ENCODE measurements at places on chromosomes 6 and 20. TPM values are rescaled to one million over a fixed set of nuclear protein-coding genes. Genes with fewer than 3 reads are reported as not detected.
A peak's percentile ranks its signal among the peaks of the same experiment; 100 is the strongest.

The NFATC2 gene
- 160 TPM for total RNA-seq

The JAG1 gene
- 8.1 TPM for total RNA-seq

The MUC21 gene
- not detected for total RNA-seq

The STX7 gene
- total RNA-seq = 49.9 TPM

The DEFB121 gene
- not detected for total RNA-seq

The TFAP2B gene
- total RNA-seq = not detected

The SLC18B1 gene
- total RNA-seq = 3.6 TPM

The TSPO2 gene
- total RNA-seq = not detected

The SPEF1 gene
- total RNA-seq = not detected

The GJA1 gene
- not detected for total RNA-seq

DNA sequence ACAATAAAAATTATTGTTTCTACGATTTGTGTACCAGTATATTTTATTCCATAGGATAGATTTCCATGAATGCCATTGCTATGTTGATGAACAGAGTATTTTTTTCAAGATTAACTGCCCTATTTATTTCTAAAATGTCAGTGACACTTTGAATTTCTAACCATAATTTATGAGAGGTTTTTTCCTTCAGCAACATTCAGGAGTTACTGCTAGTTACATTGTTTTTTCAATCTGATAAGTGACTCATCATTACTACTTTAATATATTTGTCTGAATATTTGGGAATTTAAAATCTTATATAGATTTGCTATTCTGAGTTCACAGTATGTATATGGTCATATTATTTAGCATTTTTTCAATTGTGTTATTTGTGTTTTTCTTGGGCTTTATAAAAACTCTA, 6.0 kb upstream of the OR2B6 start:
- no peaks in the 10 kb centered on the region for H3K36me3 ChIP-seq
- no peak overlapping the region for H3K27ac ChIP-seq
- no peak for DNase-seq
- H3K27me3 ChIP-seq = peaks cover 15% of the 10 kb centered on the region
- no peak overlapping the region for H3K4me3 ChIP-seq

DNA sequence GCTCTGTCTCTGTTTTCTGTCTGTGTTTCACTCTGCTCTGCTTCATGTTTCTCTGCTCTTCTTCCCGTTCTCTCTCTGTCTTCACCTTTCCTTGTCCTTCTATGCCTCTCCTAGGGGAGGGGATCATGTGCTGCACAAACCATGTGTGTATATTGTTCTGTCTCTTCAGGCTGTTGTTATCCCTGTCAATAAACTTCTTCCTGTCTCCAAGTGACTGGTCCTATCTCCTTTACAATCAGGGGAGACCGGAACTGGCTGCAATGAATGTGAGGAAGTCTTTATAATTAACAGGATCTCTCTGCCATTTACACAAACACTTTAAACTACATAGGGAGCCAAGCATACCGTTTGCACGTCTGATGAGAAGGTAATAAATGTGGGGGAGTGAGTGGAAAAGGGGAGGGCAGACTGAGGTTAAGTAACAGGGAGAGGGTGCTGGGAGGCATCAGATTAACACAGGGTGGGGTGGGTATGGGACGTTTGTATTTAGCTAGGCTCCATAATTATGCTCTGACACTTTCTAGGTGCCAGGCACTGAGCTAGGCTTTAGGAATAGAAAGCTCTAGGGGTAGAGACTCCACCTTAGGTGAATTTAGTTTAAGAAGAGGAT, 626.1 kb downstream of the DHX35 start:
- H3K4me3 ChIP-seq = no peak overlapping the region
- no peaks in the 10 kb centered on the region for H3K36me3 ChIP-seq
- H3K27me3 ChIP-seq = no peaks in the 10 kb centered on the region
- H3K27ac ChIP-seq = no peak overlapping the region
- no peaks in the 10 kb centered on the region for H3K4me1 ChIP-seq

DNA sequence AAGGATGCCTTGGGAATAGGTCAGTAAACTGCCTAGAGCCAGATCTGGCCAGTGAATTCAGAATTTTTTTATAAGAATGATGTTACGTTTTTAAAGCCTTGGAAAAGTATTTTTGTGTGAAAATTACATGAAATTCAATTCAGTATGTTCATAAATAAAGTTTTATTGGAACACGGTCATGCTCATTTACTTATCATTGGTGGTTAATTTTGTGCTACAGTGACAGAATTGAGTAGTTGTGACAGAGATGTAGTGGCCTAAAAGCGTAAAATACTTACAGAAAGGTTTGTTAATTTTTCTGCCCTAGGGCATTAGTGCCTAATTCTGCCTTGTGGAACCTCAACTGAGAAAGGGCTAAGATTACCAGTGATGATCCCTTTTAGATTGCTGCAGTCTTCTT, 28.2 kb downstream of the ZFAND3 start:
- H3K4me1 ChIP-seq = peaks cover 30% of the 10 kb centered on the region
- no peak overlapping the region for H3K27ac ChIP-seq
- H3K27me3 ChIP-seq = no peaks in the 10 kb centered on the region
- no peak for DNase-seq
- H3K4me3 ChIP-seq = no peak overlapping the region

DNA sequence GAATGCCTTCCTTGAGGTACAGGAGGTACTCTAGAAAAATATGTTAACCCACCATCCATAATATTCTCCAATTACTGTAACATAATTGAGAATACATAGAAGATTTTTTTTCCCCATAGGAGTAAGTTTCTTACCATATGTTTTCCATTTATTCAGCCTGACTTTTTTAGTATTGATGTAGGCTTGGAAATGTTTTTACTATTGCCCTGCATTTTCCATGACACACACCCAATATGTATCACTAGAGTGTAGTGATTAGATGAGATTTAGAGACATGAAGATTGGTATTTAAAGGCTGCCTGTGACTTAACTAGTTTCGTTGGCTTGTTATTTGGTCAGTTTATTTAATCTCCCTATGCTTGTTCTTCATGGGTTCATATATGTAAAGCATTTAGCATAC, 39.5 kb downstream of the KCNQ5 start:
- H3K4me1 ChIP-seq = no peaks in the 10 kb centered on the region
- H3K27me3 ChIP-seq = no peaks in the 10 kb centered on the region
- H3K36me3 ChIP-seq = no peaks in the 10 kb centered on the region
- no peak for DNase-seq
- no peak overlapping the region for H3K4me3 ChIP-seq

DNA sequence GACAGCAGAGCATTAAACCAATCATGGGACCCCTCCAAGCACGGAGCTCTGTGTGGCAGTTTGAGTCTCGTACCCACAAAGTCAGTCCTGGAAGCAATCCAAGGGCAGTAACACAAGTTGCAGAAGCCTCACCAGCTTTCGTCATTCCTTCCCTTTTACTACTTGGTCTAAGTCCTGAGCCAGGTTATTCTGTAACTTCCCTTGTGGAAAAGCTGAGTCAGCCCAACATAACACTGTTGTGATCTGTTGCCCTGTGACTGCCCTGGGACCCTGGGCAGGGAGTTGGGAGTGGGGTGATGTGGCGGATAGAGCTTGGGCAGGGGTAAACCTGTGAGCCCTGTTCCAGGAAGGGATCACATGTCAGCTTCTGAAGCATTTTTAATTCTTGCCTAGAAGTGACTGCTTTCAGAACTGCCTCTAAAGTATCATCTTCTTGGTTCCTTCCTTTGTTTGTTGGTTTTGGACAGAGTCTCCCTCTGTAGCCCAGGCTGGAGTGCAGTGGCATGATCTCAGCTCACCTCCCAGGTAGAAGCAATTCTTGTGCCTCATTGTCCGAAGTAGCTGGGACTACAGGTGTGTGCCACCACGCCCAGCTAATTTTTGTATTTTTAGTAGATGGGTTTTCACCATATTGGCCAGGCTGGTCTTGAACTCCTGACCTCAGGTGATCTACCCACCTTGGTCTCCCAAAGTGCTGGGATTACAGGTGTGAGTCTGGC, 183.7 kb upstream of the JAG1 start:
- no peaks in the 10 kb centered on the region for H3K4me1 ChIP-seq
- no peaks in the 10 kb centered on the region for H3K27me3 ChIP-seq
- H3K4me3 ChIP-seq = no peak overlapping the region
- no peak overlapping the region for H3K27ac ChIP-seq
- no peak for DNase-seq

DNA sequence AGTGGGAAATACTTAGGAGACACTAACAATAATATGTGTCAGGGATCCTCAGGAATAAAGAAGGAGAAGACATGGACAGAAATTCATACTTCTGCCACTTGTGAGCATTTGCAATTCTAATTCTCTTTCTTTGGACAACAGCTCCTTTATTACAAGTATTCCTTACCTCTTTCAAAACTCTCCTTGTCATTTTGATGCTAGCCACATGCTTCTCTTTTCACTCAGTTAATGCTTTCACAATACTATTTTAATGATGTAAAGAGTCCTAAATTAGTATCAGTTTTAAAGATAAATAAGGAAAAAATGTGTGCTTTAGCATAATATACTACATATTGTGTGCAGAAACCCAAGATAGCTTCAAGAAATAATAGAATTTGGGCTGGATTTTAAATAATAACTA, 62.5 kb downstream of the AHI1 start:
- H3K4me3 ChIP-seq = no peak overlapping the region
- H3K27me3 ChIP-seq = no peaks in the 10 kb centered on the region
- no peak for DNase-seq
- peaks cover under 1% of the 10 kb centered on the region for H3K4me1 ChIP-seq
- H3K36me3 ChIP-seq = no peaks in the 10 kb centered on the region

GRCh38 chr6:36114798-36115408, 15.4 kb upstream of the MAPK13 start:
- H3K4me3 ChIP-seq = no peak overlapping the region
- peak overlapping the region; percentile 88 for H3K27ac ChIP-seq
- H3K27me3 ChIP-seq = no peaks in the 10 kb centered on the region
- H3K36me3 ChIP-seq = peaks cover 14% of the 10 kb centered on the region
- peaks cover 62% of the 10 kb centered on the region for H3K4me1 ChIP-seq

- H3K27ac ChIP-seq = no peak overlapping the region
- no peaks in the 10 kb centered on the region for H3K27me3 ChIP-seq
- no peaks in the 10 kb centered on the region for H3K36me3 ChIP-seq
- no peak for DNase-seq
Observed at GRCh38 chr6:169425628-169426370, 172.2 kb upstream of the THBS2 start.

- H3K27ac ChIP-seq = no peak overlapping the region
- DNase-seq = no peak
- peaks cover 15% of the 10 kb centered on the region for H3K4me1 ChIP-seq
- H3K4me3 ChIP-seq = no peak overlapping the region
- no peaks in the 10 kb centered on the region for H3K36me3 ChIP-seq
- no peaks in the 10 kb centered on the region for H3K27me3 ChIP-seq
Observed at GRCh38 chr6:30747902-30748769, 3.8 kb upstream of the IER3 start.

DNA sequence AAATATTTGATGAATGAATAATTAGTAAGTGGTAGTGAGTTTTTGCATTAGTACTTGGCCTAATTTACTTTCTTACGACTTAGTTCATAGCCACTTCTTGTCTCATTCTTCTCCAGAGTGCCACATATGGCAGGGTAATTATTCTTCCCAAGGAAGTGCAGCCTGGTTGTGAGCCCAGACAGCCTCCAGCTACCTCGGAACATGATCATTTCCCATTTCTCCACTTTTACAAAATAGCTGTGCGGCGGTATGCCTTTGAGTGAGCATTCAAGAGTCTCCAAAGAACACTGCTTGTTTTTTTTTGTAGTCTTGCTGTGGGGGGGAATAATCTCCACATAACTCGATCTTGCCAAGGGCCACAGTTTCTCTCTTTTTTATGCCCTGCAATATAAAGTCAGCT, 765.0 kb downstream of the HDGFL1 start:
- H3K36me3 ChIP-seq = no peaks in the 10 kb centered on the region
- no peaks in the 10 kb centered on the region for H3K4me1 ChIP-seq
- no peaks in the 10 kb centered on the region for H3K27me3 ChIP-seq
- H3K27ac ChIP-seq = no peak overlapping the region
- no peak overlapping the region for H3K4me3 ChIP-seq
- no peak for DNase-seq

- DNase-seq = no peak
- no peak overlapping the region for H3K27ac ChIP-seq
- H3K4me1 ChIP-seq = no peaks in the 10 kb centered on the region
- no peaks in the 10 kb centered on the region for H3K36me3 ChIP-seq
Observed at GRCh38 chr6:138240476-138241245, 22.4 kb upstream of the PBOV1 start.

DNA sequence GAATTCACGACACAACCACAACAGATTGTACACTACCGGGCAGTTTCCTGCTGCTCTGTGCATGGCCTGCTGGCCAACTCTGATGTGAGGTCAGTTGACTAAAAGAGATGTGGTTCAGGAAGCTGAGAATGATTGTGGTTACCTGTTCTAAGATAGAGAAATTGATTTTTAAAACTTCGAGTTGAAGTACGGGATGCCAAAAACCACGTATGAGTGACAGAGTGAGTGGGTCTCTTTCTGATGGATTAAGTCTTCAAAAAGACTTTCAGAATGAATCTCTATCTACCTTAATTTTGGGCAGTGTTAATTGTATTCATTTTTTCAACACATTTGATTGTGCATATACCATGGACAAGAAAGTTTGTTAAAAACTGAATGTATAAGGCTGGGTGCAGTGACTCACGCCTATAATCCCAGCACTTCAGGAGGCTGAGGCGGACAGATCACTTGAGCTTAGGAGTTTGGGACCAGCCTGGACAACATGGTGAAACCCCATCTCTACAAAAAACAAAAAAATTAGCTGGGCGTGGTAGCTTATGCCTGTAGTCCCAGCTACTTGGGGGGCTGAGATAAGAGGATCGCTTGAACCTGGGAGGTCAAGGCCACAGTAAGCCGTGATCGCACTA, 121.2 kb downstream of the SGK1 start:
- no peaks in the 10 kb centered on the region for H3K36me3 ChIP-seq
- peaks cover 9% of the 10 kb centered on the region for H3K4me1 ChIP-seq
- no peak overlapping the region for H3K4me3 ChIP-seq

- no peaks in the 10 kb centered on the region for H3K36me3 ChIP-seq
- H3K27me3 ChIP-seq = no peaks in the 10 kb centered on the region
- no peak overlapping the region for H3K27ac ChIP-seq
- no peak overlapping the region for H3K4me3 ChIP-seq
- DNase-seq = no peak
Observed at GRCh38 chr6:148263010-148263409, 79.6 kb upstream of the SASH1 start.

GRCh38 chr6:36873612-36874442, 776 bp downstream of the PPIL1 start:
- H3K36me3 ChIP-seq = peaks cover 9% of the 10 kb centered on the region
- H3K27ac ChIP-seq = peak overlapping the region; percentile 85
- DNase-seq = peak; percentile 41
- peaks cover 10% of the 10 kb centered on the region for H3K4me1 ChIP-seq

DNA sequence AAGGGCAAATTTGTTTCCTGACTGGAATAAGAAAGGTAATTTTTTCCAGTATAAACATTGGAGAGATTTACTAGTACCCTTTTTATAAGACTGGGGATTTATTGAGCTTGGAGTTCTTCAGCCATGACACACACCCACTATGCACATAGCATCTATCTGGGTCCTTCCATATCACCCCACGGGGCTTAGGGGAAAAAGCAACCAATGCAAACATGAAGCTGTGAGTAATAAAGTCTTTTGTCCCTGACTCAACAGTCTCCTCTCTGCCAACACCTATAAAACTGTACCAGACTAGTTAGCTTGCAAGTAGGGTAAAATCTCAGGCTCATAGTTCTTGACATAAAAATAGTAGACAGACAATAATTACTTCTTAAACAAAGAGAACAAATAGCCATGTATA, 23.4 kb downstream of the COL21A1 start:
- no peak overlapping the region for H3K27ac ChIP-seq
- H3K4me1 ChIP-seq = no peaks in the 10 kb centered on the region
- no peak for DNase-seq
- H3K36me3 ChIP-seq = no peaks in the 10 kb centered on the region
- H3K4me3 ChIP-seq = no peak overlapping the region

GRCh38 chr6:33848484-33848883, 44.7 kb upstream of the MLN start:
- H3K27me3 ChIP-seq = peaks cover 33% of the 10 kb centered on the region
- no peak overlapping the region for H3K27ac ChIP-seq
- DNase-seq = no peak
- H3K36me3 ChIP-seq = no peaks in the 10 kb centered on the region
- no peak overlapping the region for H3K4me3 ChIP-seq
- H3K4me1 ChIP-seq = no peaks in the 10 kb centered on the region

All from natural killer cell (primary cell).